ENCODE measurements at places on chromosomes 6 and 20.

DNA sequence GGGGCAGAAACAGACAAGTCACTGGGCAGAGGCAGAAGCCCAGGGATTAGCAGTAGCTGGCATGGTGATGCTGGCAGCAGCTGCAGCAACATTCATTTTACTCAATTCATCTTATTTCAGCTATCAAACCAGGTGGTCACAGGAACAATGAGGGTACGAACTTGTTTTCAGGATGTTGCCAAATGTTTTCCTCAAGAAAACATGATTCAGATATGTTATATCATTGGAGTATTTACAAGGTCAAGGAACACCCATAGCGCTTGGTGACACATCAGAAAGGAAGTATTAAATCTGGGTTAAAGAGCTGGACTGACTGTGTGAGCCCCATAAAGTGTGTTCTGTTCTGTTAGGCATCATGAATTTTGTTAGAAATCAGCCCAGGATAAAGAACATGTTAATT lies 456.9 kb upstream of the ID4 start:
- no peak for DNase-seq

DNA sequence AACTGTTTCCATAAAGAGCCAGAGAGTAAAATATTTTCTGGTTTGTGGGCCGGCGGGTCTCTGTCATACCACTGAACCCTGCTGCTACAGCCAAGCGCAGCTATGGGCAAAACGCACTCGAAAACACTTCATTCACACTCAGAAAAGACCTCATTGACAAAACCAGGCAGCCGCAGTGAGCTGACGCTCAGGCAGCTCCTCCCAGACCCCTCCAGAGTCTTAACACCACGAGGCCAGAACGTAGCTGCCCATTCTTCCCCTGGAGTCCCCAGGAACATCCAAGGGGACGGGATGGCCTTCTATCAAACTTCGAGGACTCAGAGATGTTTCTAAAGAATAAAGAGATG lies 35.6 kb upstream of the ZBP1 start:
- DNase-seq: no peak

- DNase-seq: no peak
Measured at GRCh38 chr20:2745060-2745910, 52.7 kb downstream of the EBF4 start.

DNA sequence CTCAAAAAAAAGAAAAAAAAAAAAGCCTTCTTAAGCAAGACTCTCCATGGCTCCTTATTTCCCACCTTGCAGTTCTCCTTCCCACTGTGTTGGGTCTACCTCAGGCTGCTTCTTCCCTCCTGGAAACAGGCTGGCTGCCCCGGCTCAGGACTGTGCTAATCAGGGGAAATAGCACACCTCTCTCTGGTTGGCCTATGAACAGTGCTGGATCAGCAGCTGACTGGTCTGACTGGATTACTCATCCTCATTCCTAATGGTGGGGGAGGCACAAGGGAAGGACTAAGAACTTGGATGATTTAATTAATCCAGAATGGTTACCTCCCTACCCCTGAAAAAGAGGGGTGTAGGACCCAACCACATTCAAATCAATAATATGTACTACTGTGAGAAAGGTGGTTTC lies 3.9 kb upstream of the SRSF3 start:
- DNase-seq: no peak

GRCh38 chr20:38897267-38897666 lies 28.9 kb upstream of the FAM83D start:
- no peak for DNase-seq

- no peak for DNase-seq
Measured at GRCh38 chr20:51023617-51024155, 779 bp upstream of the KCNG1 start.

GRCh38 chr6:13615792-13616120 lies 621 bp downstream of the NOL7 start:
- peak; percentile 51 for DNase-seq
